ENCODE measurements at places on chromosomes 7 and 10. TPM values are rescaled to one million over a fixed set of nuclear protein-coding genes. Genes with fewer than 3 reads are reported as not detected.

- peaks cover 7% of the 10 kb centered on the region for H3K4me1 ChIP-seq
- H3K4me3 ChIP-seq: no peak overlapping the region
- H3K36me3 ChIP-seq: peaks cover 60% of the 10 kb centered on the region
- H3K27ac ChIP-seq: peak overlapping the region; percentile 76
Measured at GRCh38 chr7:130894146-130894908, 160.3 kb upstream of the KLF14 start.

DNA sequence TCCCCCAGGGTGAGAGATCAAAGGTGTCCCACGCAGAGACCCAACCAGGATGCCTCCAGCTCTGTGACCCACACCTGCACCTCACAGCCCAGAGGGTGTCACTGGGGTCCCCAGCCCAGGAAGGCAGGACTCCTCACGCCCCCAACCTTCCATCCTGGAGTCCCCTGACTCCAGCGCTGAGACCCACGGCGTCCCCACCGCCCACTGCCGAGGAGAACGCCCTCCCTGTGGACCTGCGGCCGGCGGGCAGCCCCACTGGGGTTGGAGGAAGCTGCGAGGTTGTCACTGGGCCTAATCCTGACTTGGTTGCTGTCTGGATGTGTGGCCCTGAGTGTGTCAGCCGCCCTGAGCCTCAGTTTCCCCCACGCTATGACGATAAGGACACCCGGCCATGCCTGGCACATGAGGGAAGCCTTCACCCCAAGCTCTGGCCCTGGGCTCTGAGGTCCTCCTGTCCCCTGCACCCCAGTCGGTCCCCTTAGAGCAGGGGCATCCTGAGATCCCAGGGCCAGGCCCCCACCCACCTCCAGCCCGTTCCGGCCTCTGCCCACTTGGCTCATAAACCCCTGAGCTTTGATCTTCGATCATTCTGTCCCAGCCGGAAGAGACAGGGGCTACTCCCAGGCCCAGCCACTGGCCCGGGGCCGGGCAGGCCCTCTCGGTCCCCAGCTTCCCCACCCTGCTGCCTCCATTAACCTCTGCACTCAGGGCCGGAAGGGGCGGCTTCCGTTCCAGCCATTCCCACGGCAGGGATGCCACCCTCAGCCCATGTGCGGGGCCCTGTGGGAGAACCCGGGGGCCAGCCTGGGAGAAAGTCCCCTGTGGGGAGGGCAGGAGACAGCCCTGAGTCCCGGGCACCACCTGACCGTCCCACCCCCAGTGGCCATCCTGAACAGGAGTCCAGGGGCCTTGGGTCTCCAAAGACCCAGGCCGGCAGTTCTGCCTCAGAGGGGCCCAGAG lies 113.2 kb downstream of the MICALL2 start:
- H3K36me3 ChIP-seq: no peaks in the 10 kb centered on the region
- H3K4me1 ChIP-seq: no peaks in the 10 kb centered on the region
- H3K4me3 ChIP-seq: no peak overlapping the region
- DNase-seq: no peak

DNA sequence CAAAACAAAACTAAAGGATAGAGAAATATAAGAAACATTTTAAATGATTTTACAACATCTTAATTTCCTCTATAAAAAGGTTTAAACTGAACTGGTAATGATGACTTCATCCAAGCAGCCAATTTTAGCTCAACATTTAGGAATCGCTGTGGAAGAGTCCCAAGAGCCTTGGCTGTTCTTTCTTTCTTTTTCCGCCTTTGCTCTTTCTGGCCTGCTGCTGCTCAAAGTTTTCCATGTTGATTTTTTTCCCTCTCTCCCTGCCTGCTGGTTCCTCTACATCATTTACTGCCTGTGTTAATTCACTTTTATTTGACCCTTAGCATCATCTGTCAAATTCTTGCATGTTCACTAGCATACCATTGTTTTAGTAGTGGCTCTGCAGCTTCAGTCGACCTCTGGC lies 146.9 kb downstream of the EVX1 start:
- peaks cover 18% of the 10 kb centered on the region for H3K27me3 ChIP-seq
- H3K4me3 ChIP-seq: no peak overlapping the region
- H3K4me1 ChIP-seq: no peaks in the 10 kb centered on the region

DNA sequence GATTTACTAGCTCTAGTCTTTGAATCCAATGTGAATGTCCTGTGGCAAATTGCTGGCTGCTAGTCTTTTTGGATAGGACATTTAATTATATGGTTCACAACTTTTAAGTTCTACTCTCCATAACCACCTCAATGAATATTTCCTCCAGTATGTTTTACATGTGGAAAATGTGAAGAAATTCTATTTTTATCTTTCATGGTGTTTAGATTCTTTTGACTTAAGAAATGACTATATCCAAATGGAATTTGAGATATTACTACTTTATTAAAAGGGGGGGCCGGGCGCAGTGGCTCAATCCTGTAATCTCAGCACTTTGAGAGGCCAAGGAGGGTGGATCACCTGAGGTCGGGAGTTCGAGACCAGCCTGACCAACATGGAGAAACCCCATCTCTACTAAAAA lies 202.0 kb downstream of the ARL4A start:
- no peak overlapping the region for H3K27ac ChIP-seq
- DNase-seq: no peak
- no peaks in the 10 kb centered on the region for H3K27me3 ChIP-seq

- no peaks in the 10 kb centered on the region for H3K27me3 ChIP-seq
- H3K4me3 ChIP-seq: no peak overlapping the region
- H3K4me1 ChIP-seq: peaks cover 42% of the 10 kb centered on the region
Measured at GRCh38 chr10:6351495-6351894, 148.8 kb downstream of the PFKFB3 start.

- H3K27me3 ChIP-seq: no peaks in the 10 kb centered on the region
- H3K36me3 ChIP-seq: no peaks in the 10 kb centered on the region
- H3K27ac ChIP-seq: no peak overlapping the region
- H3K4me1 ChIP-seq: no peaks in the 10 kb centered on the region
- no peak for DNase-seq
- no peak overlapping the region for H3K4me3 ChIP-seq
Measured at GRCh38 chr7:84820481-84820880, 366.4 kb downstream of the SEMA3D start.

DNA sequence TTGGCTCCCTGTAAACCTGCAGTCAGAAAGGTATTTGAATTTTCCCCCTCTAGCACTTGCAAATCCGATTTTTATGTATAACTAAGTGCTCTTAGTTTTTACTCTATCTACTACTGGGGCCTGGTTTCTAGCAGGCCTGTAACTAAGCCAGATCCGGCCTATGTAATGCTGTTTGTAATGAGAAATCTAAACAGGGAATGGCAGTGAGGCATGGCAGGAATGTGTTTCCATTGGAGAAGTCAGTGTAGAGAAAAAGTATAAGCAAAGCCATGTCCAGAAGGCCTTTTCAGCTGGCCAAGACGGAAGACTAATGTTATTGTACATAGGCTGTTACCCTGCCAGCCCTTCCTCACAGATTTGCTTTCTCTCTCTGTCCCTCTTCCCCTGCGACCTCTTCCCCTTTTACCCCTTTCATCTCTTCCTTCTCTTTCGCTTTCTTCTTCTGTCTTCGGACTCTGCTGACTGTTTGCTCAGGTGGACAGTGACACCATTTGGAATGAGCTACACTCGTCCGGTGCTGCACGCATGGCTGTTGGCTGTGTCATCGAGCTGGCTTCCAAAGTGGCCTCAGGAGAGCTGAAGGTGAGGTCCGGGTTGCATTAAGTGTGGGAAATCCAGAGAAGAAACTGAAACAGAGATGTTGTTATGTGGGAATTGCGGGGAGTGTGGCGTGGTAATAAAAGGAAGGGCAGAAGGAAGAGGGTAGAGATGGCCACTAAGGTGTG lies 297.5 kb downstream of the HDAC9 start:
- no peaks in the 10 kb centered on the region for H3K36me3 ChIP-seq
- H3K27ac ChIP-seq: no peak overlapping the region
- H3K27me3 ChIP-seq: no peaks in the 10 kb centered on the region
- no peak overlapping the region for H3K4me3 ChIP-seq

DNA sequence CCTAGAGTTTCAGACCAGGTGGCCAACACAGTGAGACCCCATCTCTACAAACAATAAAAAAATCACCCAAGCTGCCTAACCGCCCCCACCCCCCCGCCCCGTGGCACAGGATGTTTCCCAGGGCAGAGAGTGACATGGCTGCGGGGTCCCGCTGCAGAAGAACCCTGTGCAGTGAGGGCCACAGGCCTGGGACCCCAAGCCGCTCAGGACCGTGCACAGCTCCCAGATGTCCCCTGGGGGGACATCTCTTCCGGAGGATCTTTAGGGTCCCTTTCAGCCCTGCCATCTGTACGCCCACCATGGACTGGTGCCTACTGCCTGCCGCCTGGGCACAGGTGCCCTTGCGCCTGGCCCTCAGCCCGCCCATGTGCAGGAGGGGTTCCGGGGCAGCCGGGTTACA lies 373.6 kb downstream of the DNAJB6 start:
- no peaks in the 10 kb centered on the region for H3K4me1 ChIP-seq
- H3K4me3 ChIP-seq: no peak overlapping the region
- no peak for DNase-seq
- no peaks in the 10 kb centered on the region for H3K27me3 ChIP-seq

DNA sequence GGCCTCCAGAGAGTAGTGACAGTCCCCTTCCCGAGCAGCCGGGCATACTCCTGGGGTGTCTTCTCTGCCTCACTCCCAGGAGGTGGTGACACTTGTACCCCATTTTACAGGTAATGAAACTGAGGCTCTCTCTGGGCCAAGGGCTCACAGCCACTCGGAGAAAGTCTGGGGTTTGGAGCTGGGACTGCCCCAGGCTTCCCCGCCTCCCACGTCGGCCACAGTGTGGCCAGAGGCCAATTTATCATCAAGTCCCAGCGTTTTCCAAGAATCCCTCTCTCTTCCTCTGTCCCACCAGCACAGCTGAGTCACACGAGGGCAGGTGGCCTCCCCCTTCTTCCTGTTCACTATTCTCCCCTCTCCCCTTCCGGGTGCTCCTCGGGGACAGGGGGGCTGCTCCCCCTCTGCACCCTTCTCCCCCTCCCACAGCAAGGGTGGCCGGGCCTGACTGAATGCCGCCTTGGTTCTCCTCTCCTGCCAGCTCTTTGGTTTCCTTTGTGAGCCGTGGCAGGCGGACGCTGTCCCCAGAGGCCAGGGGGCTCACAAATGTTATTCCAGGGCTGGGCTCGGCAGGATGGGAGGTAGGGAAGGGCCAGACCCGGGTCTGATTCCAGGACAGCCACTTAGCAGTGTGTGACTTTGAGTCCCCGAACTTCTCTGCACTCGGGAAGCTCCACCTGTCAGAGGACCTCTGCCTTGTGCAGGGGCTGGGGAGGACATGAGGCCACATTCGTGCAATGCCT lies 17.7 kb downstream of the CLIP2 start:
- no peaks in the 10 kb centered on the region for H3K36me3 ChIP-seq
- no peak for DNase-seq
- H3K4me3 ChIP-seq: peak overlapping the region; percentile 22
- H3K4me1 ChIP-seq: peaks cover 15% of the 10 kb centered on the region
- no peak overlapping the region for H3K27ac ChIP-seq
- peaks cover 5% of the 10 kb centered on the region for H3K27me3 ChIP-seq

DNA sequence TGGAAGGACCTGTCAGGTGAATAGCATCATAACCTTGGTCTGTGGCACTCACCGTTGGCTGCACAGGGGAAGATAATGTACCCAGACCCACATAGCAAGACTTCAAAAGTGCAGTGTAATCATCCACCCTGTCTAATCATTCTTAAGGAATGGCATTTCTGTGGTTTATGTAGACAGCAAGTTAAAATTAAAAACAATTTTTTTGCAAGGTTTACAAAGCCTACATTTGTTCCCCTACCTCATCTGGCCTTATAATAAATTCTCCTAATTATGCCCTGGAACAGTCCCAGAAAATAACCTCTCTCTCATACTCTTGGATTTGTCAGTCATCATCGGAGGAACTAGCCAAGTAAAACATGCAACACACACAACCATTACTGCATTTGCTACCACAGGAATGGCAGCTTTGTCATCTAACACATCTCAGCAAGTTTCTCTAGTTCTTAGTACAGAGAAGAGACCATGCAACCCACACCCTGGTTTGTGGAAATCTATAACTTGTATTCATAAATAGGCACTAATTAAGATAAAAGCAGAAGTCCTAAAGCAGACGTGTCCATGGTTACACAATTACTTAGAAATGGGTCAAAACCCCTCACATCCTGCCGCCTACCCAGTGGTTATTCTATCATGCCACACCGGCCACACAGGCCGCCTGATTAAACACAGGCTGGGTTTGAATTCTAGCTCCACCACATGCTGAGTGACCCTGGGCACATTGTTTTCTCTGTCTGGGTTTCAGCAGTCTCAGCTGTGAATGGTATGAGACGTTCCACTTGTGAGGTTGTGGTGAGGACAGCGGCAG lies 19.1 kb downstream of the ABLIM1 start:
- H3K36me3 ChIP-seq: no peaks in the 10 kb centered on the region
- no peak overlapping the region for H3K4me3 ChIP-seq
- DNase-seq: no peak
- H3K27me3 ChIP-seq: no peaks in the 10 kb centered on the region
- H3K4me1 ChIP-seq: peaks cover 6% of the 10 kb centered on the region

The ARHGAP22 gene
- 4.5 TPM for total RNA-seq

The C1QL3 gene
- total RNA-seq: not detected

The CACNB2 gene
- not detected for total RNA-seq

Measured in B cell (primary cell).